Naive thymus-derived CD8-positive, alpha-beta T cell (primary cell): ENCODE measurements at places on chromosomes 5 and 9.

DNA sequence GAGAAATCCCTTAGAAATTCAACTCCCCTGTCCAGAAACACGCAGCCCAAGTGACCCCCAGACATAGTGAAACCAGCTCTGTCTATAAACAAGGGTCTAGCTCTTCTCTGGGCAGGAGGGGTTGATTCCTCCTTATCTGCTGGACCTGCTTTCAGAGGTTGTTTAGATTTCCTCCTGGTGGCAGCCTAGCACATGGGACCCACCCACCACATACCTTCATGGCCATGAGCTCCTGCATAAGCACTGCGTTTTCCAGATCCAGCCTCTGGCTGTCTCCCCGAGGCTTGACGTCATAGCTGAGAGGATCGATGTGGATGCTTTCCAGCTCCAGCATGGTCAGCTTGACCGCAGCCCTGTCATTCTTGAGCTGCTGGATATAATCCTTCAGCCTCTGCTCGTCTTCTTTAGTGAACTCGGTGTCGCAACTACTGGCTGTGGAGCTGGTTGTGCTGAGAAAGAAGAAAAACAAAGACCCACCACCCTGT is 77.0 kb downstream of the DCP2 start:
- no peak for DNase-seq
- no peaks in the 10 kb centered on the region for H3K27me3 ChIP-seq
- no peak overlapping the region for H3K4me3 ChIP-seq
- H3K4me1 ChIP-seq = peaks cover 9% of the 10 kb centered on the region
- no peaks in the 10 kb centered on the region for H3K36me3 ChIP-seq

DNA sequence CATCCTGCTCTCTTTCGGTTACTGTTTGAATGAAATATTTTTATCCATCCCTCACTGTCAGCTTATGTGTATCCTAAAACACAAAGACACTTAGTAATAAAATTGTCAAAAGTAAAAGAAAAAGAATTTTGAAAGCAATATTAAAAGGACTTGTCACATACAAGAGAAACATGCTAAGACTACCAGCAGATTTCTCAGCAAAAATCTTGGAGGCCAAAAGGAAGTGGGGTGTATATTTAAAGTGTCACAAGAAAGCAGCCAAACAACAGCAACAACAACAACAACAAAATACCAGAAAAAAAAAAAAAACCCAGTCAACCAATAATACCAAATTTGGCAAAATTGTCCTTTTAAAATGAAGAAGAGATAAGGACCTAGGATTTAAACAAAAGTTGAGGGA is 678.7 kb upstream of the TYRP1 start:
- no peak for DNase-seq
- no peak overlapping the region for H3K27ac ChIP-seq
- H3K4me3 ChIP-seq = no peak overlapping the region
- H3K27me3 ChIP-seq = no peaks in the 10 kb centered on the region
- no peaks in the 10 kb centered on the region for H3K4me1 ChIP-seq

DNA sequence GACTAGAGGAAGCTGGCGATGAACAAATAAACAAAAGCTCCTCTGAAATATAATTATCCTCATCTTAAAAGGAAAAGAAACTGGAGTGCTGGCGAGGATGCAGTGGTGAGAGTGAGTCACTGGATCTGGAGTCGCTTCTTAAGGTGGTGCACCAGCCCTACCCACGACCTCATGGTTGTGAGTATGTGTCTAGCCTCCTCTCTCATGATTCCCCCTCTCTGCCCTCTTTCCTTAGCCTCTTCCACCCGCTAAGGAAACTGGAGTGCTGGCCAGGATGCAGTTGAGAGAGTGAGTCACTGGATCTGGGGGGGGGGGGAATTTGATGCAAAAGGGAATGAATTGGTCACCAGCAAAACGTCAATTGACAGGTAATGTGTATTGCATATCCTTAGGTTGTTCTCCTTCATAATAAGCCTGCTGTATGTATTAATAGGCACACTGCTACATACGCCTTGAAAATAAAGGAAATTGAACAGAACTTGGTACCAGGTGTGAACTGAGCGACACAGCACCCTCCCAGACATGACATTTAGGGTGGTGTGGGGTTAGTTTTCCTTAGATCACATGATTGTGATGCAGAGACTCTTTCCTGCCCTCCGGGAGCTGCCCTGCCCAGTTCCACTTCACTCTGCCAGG is 36.3 kb upstream of the EBF1 start:
- H3K27ac ChIP-seq = no peak overlapping the region
- DNase-seq = no peak
- peaks cover 11% of the 10 kb centered on the region for H3K27me3 ChIP-seq
- no peak overlapping the region for H3K4me3 ChIP-seq
- H3K4me1 ChIP-seq = no peaks in the 10 kb centered on the region
- no peaks in the 10 kb centered on the region for H3K36me3 ChIP-seq

GRCh38 chr5:137896560-137896959 is 7.3 kb downstream of the PKD2L2 start:
- H3K36me3 ChIP-seq = no peaks in the 10 kb centered on the region
- no peaks in the 10 kb centered on the region for H3K27me3 ChIP-seq
- H3K4me3 ChIP-seq = no peak overlapping the region
- no peak for DNase-seq
- H3K27ac ChIP-seq = no peak overlapping the region
- no peaks in the 10 kb centered on the region for H3K4me1 ChIP-seq

DNA sequence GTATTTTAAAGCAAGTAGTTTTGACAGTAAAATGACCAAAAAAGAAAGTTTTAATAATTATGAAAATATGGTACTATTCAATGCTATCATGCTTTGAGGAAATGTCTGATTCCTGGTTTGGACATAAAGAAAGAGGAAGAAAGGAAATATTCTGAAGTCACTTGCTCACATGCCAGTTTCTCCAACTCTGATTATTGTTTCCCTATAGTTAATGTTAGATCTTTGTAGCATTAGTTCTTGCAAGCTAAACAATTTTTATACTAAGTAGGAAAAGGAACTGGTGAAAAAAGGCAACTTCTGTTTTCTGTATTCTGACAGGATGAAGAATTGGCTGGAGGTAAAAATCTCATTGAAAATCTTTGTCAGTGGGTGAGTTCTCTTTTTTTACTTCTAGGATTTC is 119.5 kb downstream of the YTHDC2 start:
- H3K36me3 ChIP-seq = peaks cover 12% of the 10 kb centered on the region
- no peak overlapping the region for H3K27ac ChIP-seq
- H3K4me3 ChIP-seq = no peak overlapping the region
- DNase-seq = no peak
- peaks cover 2% of the 10 kb centered on the region for H3K27me3 ChIP-seq

DNA sequence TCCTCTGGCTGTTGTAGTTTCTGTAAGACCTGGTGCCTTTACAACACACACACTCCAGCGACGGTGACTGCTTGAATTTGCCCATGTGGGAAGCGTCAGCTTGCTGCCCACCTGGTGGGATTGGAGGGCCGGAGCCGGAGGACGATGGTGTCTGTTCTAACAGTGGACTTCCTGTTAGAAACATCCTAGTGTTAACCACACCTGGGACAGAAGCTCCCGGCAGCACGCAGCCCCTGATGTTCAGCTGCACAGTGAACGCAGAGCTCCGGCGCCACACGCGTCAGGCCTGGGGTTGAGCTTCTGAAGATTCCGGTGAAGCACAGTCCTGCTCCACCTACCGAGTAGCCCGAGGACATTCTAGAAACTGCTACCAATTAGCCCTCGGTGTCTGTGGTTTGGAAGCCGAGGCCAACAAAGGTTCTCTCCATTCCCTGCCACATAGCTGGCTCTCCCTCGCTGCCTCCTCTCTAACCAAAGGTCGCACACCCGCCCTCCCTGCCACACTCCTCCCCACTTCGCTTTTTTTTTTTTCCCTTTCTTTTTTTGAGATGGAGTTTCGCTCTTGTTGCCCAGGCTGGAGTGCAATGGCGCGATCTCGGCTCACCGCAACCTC is 14.4 kb downstream of the PMPCA start:
- no peaks in the 10 kb centered on the region for H3K27me3 ChIP-seq
- H3K4me3 ChIP-seq = no peak overlapping the region
- H3K4me1 ChIP-seq = no peaks in the 10 kb centered on the region
- no peak overlapping the region for H3K27ac ChIP-seq
- no peak for DNase-seq

DNA sequence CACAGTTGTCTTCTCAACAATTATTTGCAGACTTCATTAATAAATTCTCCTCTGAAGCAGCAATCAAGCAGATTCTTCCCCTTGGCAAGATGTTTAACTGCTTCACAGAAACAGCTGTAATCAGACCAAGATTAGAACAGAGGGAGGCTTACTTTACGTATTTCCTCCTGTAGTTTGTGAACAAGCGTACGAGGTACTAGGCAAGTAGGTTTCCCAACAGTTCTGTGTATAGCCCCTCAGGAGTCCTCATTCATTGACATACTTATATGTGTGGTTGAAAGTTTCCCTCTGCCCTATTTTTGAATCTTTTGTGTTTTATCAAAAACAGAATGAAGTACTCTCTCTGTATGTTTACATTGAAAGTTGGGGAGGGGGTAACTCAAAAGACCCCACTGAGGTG is 128.0 kb downstream of the SPATA31D1 start:
- no peaks in the 10 kb centered on the region for H3K36me3 ChIP-seq
- H3K27me3 ChIP-seq = no peaks in the 10 kb centered on the region
- H3K27ac ChIP-seq = no peak overlapping the region
- no peaks in the 10 kb centered on the region for H3K4me1 ChIP-seq

GRCh38 chr9:128689293-128689774 is 312 bp downstream of the SET start:
- peaks cover 40% of the 10 kb centered on the region for H3K36me3 ChIP-seq
- peaks cover 64% of the 10 kb centered on the region for H3K4me1 ChIP-seq
- H3K27me3 ChIP-seq = no peaks in the 10 kb centered on the region
- H3K27ac ChIP-seq = no peak overlapping the region
- no peak for DNase-seq

DNA sequence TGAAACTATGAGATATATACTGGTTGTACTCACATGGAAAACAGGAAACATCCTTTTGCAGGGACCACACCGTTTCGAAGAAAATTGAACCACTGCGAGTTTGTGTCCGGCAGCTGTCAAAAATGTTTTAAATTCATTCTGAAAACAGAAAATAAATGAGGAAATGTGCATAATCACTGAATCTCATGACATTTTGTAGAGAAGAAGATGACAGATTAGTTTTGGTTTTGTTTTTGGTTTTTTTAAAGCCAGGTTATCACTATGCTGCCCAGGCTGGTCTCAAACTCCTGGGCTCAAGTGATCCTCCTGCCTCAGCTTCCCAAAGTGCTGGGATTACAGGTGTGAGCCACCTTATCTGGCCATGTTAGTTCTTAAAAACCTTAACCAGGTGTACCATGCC is 3.5 kb downstream of the TXNDC8 start:
- DNase-seq = no peak
- H3K27ac ChIP-seq = no peak overlapping the region
- H3K4me1 ChIP-seq = no peaks in the 10 kb centered on the region
- peaks cover 13% of the 10 kb centered on the region for H3K27me3 ChIP-seq
- no peaks in the 10 kb centered on the region for H3K36me3 ChIP-seq

DNA sequence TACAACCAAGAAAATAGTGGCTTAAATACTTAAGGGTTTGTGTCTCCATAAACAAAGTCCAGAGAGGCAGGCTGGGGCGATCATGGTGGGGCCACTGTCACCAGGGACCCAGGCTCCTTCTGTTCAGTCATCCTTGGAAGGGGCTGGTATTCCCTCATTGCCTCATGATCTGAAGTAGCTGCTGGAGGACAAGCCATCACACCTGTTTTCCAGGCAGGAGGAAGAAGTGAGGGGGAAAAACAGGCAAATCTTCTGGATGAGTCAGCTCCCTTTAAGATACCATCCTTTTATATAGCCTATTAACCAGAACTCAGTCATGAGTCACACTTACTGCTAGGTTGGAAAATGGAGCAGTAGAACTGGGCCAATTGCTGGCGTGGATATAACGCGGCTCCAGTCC is 92.3 kb downstream of the DAP start:
- H3K4me3 ChIP-seq = no peak overlapping the region
- no peak for DNase-seq
- H3K27me3 ChIP-seq = no peaks in the 10 kb centered on the region
- no peaks in the 10 kb centered on the region for H3K4me1 ChIP-seq
- H3K36me3 ChIP-seq = no peaks in the 10 kb centered on the region

- no peak overlapping the region for H3K27ac ChIP-seq
- H3K36me3 ChIP-seq = no peaks in the 10 kb centered on the region
- DNase-seq = no peak
- no peak overlapping the region for H3K4me3 ChIP-seq
- H3K27me3 ChIP-seq = no peaks in the 10 kb centered on the region
Observed at GRCh38 chr9:105251733-105252404, 7.4 kb downstream of the SLC44A1 start.

GRCh38 chr5:110053205-110053604 is 363.5 kb downstream of the MAN2A1 start:
- H3K4me1 ChIP-seq = peaks cover 40% of the 10 kb centered on the region
- H3K27me3 ChIP-seq = no peaks in the 10 kb centered on the region
- H3K36me3 ChIP-seq = no peaks in the 10 kb centered on the region
- H3K27ac ChIP-seq = peak overlapping the region; percentile 91
- no peak for DNase-seq

DNA sequence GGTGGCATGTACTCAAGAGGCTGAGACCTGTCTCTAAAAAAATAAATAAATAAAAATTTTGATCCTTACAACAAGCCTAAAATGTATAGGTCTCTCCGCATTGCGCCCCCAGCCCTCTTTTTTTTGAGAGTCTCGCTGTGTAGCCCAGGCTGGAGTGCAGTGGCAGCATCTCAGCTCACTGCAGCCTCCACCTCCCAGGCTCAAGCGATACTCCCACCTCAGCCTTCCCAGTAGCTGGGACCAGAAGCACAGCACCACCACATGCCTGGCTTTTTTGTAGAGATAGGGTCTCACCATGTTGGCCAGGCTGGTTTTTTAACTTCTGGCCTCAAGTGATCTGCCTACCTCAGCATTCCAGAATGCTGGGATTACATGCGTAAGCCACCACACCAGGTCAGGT is 2.2 kb upstream of the GARIN3 start:
- peaks cover 63% of the 10 kb centered on the region for H3K4me1 ChIP-seq
- H3K27ac ChIP-seq = no peak overlapping the region
- H3K36me3 ChIP-seq = no peaks in the 10 kb centered on the region
- H3K4me3 ChIP-seq = no peak overlapping the region

DNA sequence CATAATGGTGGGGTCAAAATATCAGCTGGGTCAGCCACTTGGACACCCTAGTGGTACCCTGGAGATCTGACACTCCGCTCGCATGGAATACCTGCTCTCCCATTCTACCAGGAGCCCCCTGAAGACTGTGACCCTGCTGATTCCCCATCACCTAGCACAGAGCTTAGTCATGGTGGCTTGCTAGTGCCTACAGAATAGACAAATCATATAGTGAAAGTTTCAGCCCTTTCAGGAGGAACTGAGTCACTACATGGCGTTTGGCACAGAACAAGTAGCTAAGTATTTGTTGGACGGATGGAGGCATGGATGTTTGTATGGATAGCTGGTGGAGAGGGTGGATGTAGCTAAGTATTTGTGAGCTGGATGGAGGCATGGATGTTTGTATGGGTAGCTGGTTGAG is 65.3 kb downstream of the LMX1B start:
- no peak overlapping the region for H3K27ac ChIP-seq
- DNase-seq = no peak
- H3K4me1 ChIP-seq = peaks cover 4% of the 10 kb centered on the region
- H3K36me3 ChIP-seq = peaks cover 3% of the 10 kb centered on the region
- peaks cover 68% of the 10 kb centered on the region for H3K27me3 ChIP-seq

DNA sequence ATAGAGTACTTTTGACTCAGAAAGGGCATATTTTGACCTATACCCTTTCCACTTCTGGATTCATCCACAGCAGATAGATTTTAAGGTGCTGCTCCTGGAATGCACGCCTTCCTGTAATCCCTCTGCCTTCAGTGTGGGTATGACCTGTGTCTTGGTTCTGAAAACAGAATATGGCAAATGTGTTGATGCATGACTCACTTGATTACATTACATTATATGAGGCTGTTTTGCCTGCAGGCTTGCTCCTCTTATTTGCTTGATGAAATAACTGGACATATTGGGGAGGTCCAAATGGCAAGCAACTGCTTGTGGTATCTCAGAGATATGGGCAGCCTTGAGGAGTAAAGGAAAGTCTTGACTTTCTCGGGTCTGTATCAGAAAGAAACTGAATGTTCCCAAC is 468.6 kb downstream of the CDH18 start:
- peaks cover 4% of the 10 kb centered on the region for H3K36me3 ChIP-seq
- DNase-seq = no peak
- H3K4me3 ChIP-seq = no peak overlapping the region
